ENCODE measurements at places on chromosomes 5 and 9.

DNA sequence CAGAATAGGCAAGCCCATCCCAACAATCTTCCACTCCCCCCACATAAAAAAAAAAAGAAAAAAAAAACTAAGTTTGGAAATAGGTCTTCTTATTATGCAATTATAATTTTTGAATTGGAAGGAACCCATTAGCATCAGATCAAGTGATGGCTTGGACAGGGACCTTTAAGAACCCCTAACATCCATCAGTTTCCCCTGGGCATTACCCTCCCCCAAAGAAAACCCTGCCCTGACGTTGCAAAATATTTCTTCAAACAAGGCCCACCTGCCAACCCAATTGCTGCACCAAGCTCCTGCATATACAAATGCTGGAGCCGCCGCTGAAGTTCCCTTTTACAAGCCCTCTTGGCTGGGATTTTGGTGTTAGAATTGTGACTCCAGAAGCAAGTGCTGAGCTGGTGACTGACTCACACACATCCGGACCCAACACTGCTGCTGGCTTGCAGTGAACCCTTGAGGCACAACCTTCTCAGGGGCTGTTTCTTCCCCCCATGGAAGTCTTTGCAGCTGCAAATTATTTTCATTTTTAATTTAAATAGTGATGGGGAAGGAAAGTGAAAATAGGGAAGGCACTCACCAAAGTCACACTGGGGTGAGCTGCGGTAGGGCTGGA, 56.1 kb upstream of the AFAP1L1 start:
- no peak for DNase-seq

DNA sequence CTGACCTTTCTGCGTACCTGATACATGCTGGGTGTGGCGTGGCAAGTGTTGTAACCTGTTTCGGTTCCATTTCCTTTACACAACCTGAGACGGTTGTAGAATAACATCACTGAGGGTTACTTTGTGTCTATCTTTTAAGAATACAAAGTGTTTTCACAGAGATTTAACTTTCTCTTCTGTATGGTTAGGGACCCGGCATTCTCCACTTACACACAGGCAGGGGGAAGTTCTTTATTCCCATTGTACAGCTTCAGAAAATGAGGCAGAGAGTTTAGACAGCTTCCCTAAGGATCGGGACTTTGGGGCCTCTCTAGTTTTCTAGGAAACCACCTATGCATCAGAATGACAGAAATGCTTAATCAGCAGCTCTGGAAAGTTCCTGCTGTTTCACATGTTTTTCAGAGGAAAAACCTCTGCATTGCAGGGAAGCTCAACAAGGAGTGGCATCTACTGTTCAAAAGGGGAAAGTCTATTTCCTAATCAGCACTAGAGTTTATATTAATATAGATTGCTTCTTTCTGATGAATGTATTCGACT, 41.3 kb downstream of the CAST start:
- DNase-seq = peak; percentile 46

GRCh38 chr9:135602789-135603481, 36.4 kb downstream of the GLT6D1 start:
- DNase-seq = no peak

GRCh38 chr9:95023217-95024003, 294.1 kb downstream of the FANCC start:
- peak; percentile 95 for DNase-seq

DNA sequence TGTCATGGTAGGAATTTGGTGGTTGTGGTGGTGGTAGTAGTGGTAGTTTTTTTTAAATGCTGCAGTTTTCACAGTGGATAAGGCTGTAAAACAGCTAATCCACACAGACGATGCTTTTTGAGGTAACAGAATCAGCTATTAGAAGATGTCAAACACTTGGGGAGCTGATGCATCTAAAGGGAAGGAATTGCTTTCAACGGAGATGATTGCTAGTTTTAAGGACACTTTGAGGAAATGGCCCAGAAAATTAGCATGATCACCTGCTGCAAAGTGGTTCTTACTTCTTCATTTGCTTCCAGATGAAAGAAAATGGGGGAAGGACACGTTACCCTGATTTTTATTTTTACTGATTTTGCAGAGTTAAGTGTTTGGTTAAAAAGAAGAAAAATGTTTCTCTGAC, 178.2 kb upstream of the ATP10B start:
- no peak for DNase-seq

- no peak for DNase-seq
These were observed 77.5 kb downstream of the RXRA start for GRCh38 chr9:134403682-134404301.

- no peak for DNase-seq
These were observed 210.9 kb downstream of the ESM1 start for GRCh38 chr5:54774281-54775170.

DNA sequence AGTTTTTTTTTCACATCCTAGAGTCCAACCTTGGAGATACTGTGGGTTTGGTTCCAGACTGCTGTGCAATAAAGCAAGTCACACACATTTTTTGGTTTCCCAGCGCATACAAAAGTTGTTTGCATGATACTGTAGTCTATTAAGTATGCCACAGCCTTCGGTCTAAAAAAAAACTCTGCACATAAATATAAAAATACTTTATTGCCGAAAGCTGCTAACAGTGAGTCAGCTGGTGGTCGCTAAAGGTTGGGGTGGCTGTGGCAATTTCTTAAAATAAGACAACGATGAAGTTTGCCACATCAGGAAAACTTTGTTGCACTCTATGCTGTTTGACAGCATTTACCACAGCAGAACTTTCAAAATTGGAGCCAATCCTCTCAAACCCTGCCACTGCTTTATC, 37.4 kb downstream of the UBQLN1 start:
- no peak for DNase-seq

DNA sequence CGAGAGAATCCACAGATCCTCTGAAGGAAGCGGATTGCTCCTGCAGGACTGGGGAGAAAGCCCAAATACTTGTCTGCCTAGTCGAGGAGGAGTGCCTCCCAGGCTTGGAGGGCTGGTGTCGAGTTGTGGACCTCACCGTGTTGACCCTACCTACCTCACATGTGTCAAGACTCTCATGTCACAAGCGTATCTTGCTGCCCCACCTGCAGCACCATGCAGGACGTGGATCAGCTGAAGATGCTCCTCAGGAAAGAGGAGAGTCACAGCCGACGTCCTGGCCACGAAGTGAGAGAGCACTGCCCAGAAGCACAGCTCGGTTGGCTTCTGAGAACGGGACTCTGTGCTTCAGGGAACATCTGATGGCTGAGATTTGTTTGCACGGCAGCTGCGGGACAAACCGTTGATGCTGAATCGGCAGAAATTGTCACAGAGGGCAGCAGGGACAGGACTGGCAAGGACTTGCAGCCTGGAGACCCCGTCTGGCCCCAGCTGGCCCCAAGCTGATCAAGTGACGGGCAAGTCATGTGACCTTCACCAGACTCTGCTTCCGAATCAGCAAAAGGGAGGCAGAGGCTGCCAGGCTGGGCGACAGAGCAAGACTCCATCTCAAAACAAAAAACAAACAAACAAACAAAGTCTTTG, 119.1 kb upstream of the ITGA1 start:
- DNase-seq = no peak

- DNase-seq = no peak
These were observed 361.0 kb upstream of the CDH6 start for GRCh38 chr5:30832519-30832918.

- peak; percentile 96 for DNase-seq
These were observed 44.6 kb downstream of the CPEB4 start for GRCh38 chr5:173932695-173933139.

DNA sequence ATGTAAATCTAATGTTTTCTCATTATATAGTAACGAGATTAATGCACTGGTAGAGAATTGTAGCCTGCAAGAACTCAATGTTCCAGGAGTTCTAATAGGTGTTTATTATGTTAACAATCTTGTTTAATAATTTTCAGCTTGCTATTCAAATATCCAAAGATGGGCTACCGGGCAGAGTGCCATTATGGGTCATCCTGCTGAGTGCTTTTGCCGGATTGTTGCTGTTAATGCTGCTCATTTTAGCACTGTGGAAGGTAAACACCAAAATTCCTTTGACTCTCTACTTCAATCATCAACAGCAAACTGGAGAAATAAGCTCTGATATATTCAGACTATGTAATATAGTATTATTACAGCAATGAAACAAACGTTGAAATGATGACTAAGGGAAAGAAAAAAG, 41.9 kb upstream of the ITGA2 start:
- no peak for DNase-seq

GRCh38 chr5:166346726-166347374, 1944.6 kb upstream of the WWC1 start:
- no peak for DNase-seq

DNA sequence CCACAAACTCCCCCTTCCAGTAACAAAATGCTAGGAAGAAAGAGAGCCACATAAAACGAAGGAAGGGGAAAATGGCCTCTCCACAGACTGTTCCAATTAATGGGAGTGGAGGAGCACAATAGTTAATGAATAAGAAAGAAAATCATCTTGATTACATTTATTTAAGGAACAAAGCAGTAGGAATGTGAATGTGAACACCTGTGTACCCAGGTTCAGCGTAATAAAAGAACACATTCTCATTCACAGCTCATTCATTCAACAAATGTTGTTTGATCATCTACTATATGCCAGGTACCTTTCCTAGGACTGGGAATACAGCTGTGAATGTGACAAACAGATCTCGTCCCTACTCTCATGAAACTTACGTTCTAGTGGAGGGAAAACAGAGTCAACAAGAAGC, 35.7 kb downstream of the SIL1 start:
- DNase-seq = no peak

DNA sequence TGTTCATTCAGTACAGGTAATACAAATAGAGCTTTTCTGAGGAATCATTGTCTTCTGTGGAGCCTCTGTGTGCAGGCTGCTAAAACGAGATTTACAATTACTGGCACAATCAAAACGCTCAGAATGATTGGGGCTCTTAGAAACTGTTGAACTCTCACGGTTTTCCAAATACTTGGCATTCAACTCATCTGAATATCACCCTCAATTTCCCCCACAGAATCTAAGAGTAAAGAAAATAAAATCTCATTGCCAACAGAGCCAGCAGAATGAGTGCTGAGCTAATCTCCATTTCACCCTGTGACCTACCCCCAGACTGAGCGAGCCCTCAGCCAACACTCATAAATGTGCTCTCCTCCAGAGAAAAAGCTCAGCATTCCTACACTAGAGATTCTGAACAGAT, 35.3 kb upstream of the TMED7 start:
- no peak for DNase-seq

GRCh38 chr9:109289931-109290330, 30.9 kb downstream of the EPB41L4B start:
- DNase-seq = no peak

DNA sequence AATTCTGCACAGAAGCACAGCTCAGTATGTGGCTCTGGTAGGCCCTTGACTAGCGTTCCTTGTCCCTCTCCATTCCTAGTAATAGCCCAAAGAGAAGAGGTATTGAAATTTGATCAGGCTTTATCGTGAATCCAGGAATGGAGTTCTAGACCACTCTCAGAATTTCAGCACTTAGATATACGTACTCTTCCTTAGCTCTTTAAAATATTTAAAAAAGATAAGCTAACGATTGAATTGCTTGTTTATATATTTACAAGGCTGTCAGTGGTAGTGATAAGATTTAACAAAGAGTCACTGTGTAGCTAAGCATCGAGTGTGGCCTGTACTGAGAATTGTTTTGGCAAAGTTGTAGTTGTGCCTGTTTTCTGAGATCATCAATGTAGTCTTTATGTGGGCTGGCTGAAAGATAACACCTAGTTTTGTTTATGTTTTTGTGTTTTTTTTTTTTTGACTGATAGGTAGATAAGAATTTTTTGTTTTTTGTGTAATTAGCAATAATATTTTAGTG, 2.5 kb downstream of the KIAA1958 start:
- peak; percentile 46 for DNase-seq

GRCh38 chr9:70030156-70030555, 13.5 kb upstream of the MAMDC2 start:
- no peak for DNase-seq

GRCh38 chr5:154242442-154242841, 51.9 kb downstream of the GALNT10 start:
- DNase-seq = no peak

DNA sequence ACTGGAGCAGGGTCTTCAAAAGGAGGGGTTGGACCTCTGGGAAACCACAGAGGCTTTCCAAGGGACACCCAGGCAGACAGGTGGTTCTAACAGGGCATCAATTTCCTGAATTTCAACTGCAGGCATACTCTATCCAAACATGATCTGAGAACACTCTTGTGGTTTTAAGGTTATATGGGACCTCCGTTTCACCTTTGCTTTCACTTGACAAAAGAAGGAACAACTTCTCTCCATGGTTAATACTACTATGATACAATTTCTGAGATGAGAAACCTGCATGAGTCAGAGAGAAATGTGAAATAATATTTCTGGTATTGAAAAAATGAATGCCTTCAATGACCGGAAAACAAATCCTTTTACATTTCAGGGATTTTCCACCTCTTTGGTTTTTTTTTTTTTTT, 28.0 kb upstream of the ERAP1 start:
- DNase-seq = no peak

GRCh38 chr5:11334404-11334803, 569.8 kb downstream of the CTNND2 start:
- DNase-seq = no peak

GRCh38 chr5:97943036-97943435, 760.0 kb upstream of the RIOK2 start:
- no peak for DNase-seq

GRCh38 chr9:72486594-72486955, 34.8 kb upstream of the TMC1 start:
- no peak for DNase-seq

- DNase-seq = no peak
These were observed 120.1 kb upstream of the ZNF608 start for GRCh38 chr5:124866355-124867136.

DNA sequence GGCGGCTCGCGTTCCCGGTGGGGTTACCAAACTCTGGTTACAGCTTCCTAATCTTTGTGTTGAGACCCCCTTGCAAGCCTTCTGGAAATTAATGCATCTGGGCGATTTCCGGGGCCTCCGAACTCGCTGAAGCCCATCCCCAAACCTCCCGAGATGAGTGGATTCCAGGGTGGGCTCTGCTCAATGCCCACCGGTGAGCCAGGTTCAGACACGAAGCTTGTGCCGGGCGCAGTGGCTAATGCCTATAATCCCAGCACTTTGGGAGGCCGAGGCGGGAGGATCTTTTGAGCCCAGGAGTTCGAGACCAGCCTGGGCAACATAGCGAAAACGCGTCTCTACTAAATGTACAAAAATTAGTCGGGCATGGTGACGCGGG, 356 bp upstream of the HACD4 start:
- DNase-seq = no peak

- no peak for DNase-seq
These were observed 129.5 kb downstream of the RGS3 start for GRCh38 chr9:113592876-113593575.

- DNase-seq = no peak
These were observed 100.8 kb upstream of the RANBP3L start for GRCh38 chr5:36402512-36402906.

- peak; percentile 38 for DNase-seq
These were observed 10.2 kb downstream of the NFX1 start for GRCh38 chr9:33300546-33300945.

DNA sequence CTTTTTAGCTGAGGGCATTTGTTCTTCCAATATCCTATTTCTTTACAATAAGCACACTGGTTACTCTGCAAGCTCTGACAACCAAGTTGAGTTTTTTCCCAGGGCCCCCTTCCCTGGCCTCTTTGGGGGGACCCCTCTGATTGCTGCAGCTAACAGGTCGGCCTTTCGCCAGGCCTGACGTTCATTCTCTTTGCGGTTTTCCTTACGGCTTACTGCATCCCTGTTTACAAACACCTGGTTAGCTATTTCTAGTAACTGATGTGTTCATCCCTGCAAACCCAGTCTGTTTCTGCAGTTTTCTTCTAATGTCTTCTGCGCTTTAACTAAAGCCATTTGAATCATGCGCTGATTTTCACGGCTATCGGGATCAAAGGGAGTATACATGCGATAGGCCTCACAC, 37.5 kb upstream of the PPP1R26 start:
- no peak for DNase-seq

- no peak for DNase-seq
These were observed 5.4 kb upstream of the CCDC187 start for GRCh38 chr9:136309101-136309801.
